ENCODE measurements at places on chromosomes 6 and 20.

- DNase-seq: no peak
Observed at GRCh38 chr6:11952316-11952715, 59.8 kb upstream of the HIVEP1 start.

GRCh38 chr6:7912736-7913517 is 2.3 kb upstream of the TXNDC5 start:
- DNase-seq: no peak

DNA sequence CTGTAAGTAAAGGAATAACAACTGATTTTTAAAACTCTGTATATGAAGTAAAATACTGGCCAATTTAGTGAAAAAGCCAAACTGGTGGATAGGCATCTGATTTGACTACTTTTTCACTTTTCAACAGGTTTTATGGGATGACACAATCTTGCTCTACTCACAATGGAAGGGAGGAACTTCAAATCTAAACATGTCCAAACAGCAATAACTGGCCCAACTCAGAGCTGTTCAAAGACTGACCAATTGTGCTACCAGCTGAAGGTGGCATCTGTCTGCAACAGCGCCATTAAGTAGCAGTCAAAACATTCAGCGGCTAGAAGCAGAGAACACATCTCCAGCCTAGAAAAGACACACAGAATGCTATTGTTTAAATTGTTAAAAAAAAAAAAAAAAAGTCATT is 44.6 kb downstream of the SESN1 start:
- DNase-seq: no peak

GRCh38 chr6:24666097-24666640 is 530 bp downstream of the TDP2 start:
- peak; percentile 44 for DNase-seq

- no peak for DNase-seq
Observed at GRCh38 chr6:130105996-130106704, 87.8 kb downstream of the L3MBTL3 start.

GRCh38 chr6:149942461-149942829 is 631 bp downstream of the ULBP2 start:
- no peak for DNase-seq

DNA sequence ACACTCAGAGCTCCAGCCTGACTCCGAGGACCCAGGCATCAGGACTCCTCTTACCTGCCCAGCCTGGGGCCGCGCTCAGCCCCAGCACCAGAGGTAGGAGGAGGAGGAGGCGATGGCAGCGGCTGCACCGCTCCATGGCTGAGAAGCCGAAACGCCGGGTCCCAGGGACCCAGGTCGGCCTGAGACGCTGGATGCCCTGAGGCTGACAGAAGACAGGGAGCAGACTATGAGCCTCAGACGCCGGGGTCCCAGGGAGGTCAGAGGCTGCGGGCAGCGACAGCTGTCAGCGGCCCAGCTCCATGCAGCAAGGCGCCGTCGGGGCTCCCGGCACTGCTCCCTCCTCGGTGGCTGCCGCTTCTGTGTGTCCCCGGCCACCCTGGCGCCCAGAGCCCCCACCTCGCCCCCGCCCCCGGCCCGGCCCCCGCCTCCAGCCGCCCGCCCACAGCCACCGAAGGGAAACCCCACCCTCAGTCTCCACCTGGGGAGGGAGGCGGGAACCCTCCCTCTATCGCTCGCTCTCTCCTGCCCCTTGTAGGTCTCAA is at the start of gene COL11A2:
COL11A2 (minus strand) TSS at position 363 of the 542 bp plus-strand sequence; CDS start at position 136, 227 bp downstream.
- peak; percentile 50 for DNase-seq

DNA sequence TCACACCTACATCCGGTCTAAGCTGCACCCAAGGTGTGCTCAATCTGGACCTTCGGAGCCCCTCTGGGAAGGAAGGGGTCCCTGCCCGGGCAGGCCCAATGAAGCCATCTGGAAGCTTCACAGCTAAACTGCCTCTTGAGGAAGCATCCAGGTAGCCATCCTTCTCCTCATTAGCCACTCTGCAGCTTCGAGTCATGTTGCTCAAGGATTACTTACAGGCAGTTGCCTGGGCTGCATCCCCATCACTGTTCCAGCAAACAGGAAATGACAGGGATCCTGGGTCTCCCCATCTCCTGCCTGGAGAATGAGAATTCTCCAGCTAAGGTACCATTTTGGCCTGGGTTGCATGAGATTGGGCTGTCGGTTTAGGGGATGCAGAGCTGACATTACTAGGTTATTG is 91.7 kb downstream of the ERMARD start:
- no peak for DNase-seq

DNA sequence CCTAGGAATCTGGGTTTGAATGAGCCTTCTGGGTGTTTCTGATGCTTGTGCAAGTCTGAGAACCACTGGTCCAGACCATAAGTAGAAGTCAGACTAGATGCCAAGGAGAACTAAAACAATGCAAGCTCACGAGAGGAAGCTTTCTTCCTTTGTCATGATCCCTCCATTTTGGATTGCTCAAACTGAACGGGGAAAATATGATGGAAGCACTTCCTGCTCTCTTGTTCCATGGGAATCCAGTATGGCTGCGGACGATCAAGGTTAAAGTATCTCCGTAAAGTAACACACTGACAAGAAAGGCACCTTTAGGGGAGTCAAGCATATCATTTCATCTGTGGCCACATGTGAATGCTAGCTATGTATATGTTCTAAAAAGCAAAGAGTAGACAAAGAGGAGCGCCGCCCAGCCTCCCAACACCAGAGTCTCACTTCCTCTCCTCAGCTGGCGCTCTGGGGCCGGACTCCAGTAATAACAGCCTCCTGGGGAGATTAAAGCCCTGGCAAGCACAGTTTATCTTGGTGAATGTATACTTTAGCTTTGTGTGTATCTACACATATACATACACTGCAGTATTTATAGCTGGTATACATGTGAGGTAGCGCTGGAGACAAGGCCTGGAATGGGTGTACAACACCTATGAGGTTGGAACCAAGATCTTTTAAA is 88.1 kb downstream of the FOXC1 start:
- no peak for DNase-seq

DNA sequence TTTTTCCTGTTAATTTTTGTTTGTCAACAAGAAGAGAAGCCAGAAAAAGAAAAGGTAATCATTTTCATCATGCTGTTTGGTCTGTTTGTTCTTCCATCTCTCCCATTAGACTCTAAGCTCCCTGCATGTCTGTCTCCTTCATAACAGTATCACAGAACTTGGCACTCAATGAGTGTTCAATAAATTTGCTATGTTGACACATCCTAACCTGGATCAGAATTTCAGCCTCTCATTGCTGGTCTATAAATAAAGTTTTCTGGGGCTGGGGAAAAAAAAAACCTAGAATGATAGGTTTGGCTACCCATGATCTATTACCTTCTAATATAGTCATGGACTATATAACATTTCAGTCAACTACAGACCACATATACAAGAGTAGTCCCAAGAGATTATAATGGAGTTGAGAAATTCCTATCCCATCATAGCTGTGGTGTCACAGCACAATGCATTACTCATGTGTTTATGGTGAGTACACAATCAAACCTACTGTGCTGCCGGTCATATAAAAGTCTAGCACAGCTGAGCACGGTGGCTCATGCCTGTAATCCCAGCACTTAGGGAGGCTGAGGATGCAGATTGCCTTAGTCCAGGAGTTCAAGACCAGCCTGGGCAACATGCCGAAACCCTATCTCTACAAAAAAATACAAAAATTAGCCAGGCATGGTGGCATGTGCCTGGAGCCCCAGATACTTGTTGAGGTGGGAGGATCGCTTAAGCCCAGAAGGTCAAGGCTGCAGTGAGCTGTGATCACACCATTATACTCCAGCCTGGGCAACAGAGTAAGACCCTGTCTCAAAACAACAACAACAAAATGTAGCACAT is 5.9 kb downstream of the NUDT3 start:
- DNase-seq: no peak

GRCh38 chr6:150456902-150457643 is 88.3 kb downstream of the IYD start:
- DNase-seq: no peak

- peak; percentile 70 for DNase-seq
Observed at GRCh38 chr6:37021356-37022129, 16.1 kb downstream of the FGD2 start.

GRCh38 chr6:17193106-17193775 is 87.9 kb upstream of the RBM24 start:
- DNase-seq: no peak

GRCh38 chr6:41278699-41279405 is 7.6 kb downstream of the TREM1 start:
- peak; percentile 80 for DNase-seq

- no peak for DNase-seq
Observed at GRCh38 chr20:33651562-33652048, 10.5 kb upstream of the C20orf144 start.

DNA sequence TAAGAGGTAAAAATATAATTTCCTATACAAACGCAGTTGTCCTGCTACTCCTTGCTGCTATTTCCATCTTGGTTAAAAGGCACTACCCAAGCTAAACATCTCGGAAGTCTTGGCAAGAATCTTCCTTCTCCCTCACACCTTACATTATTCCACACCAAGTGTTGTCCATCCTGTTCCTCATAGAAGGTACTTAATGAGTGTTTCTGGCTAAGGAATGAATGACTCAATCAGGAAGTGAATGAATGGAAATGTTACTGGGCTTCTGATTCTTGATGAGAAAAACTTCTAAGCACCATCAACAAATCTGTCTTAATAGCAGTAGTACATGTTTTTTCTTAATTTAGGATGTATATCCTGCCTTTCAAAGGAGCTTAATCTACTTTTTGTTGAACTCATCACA is 40.6 kb upstream of the RSPO3 start:
- no peak for DNase-seq

DNA sequence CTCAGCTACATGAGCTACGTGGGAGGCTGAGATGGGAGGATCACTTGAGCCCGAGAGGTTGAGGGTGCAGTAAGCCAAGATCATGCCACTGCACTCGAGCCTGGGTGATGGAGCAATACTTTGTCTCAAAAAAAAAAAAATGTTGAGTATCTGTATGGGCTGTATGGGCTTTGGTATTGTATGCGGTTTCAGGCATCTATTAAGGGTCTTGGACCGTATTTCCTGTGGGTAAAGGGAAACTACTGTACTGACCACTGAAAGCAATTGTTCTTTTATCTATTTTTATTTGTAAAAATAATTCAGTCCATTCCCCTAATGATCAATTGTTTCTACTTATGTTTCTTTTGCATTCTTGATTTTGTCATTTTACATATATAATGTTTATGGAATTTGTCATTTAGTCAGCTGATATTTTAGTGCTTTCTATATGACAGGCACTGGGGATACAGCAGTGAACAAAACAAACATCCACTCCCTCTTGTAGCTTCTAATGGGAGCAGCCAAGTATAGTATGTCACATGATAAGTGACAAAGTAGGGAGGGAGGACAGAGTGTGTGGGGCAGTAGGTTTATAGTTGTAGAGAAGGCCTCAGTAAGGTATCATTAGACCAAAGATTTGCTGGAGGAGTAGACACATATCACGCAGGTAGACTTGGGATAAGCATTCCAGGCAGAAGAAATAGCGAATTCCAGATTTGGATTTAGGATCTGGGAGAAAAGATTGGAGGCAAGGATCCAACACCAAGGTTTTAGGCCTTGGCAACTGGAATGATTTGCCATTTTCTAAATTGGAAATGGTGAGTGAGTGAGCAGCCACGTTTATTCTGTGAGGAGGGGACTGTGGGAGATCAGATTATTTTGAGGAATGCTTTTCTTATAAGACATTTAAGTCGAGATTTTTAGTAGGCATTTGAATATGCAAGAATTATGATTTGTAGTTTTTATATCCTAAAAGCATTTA is 6.0 kb downstream of the PCMT1 start:
- DNase-seq: no peak

DNA sequence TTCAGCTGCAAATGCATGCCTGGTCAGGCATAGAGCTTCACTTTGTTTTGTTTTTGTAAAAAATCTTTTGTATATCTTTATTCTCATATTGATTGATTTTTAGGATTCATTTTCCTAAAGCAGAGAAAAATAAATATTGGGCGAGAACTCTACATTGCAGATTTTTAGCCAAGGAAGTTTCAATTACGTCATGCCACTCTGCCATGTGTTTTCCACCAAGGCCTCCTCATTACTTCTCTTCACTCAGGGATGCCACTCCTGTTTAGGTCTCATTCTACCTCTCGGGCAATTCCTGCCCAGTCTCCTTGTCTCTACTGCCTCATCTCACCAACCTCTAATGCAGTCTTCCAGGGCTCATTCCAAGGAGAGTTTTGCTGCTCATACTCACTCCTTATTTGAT is 497.3 kb upstream of the SPTLC3 start:
- DNase-seq: no peak

DNA sequence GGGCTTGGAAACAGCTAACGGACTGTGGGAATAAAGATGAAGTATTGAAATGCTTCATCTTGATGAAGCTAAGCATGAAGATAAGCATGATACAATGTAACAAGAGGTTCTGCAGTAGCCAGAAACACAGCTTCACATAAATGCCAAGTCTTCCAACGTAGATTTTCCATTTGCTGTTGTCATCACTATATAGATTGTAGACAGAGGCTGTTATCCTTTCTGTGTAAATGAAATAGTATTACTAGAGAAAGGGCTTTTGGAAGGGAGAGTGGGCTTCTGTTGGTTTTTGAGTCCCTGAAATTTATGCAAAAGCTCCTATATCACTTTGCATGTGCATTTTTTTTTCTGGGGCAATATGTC is 649.0 kb downstream of the RNF144B start:
- DNase-seq: no peak

- DNase-seq: no peak
Observed at GRCh38 chr6:157152556-157152955, 170.8 kb downstream of the TMEM242 start.

GRCh38 chr20:41155261-41155660 is 17.9 kb downstream of the PLCG1 start:
- DNase-seq: no peak

DNA sequence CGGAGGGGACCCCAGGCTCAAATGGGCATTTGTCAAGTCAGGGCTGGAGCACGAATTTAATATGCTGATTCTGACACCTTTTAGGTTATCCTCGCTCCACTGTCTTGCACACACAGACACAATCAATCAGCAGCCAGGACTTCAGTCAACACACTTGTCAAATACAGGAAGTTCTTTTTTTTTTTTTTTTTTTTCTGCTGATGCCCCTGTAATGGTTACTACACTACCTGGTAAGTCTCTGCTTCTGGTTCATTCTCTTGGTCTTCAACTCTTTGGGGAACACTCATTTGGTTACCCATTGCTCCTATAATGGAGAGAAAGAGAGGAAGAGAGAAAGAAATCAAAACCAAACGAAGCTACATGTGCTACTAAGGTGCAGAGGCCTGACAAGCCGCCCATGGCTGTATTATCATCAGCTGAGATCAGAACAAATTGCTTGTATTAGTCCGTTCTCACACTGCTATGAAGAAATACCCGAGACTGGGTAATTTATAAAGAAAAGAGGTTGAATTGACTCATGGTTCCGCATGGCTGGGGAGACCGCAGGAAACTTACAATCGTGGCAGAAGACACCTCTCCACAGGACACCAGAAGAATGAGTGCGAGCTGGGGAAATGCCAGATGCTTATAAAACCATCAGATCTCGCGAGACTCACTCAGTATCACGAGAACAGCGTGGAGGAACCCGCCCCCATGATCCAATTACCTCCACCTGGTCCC is 11.8 kb downstream of the BCAS1 start:
- DNase-seq: no peak

DNA sequence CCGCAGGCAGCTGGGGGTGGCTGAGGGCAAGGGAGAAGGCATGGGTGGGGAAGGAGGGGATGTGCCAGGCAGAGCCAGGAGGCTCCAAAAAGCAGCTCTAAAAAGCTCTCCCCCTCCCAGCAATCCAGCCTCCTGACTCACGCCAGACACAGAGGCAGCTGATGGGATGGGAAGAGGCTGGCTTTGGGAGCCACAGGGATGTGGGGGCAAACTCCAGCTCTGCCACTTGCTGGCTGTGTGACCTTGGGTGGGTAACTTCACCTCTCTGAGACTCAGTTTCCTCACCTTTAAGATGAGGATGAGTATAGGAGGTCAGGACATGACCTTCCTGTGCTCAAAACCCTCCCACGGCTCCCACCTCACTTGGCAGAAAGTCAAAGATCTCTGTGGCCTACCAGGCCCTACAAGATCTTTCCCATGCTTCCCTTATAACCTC is 148.9 kb downstream of the CEBPB start:
- no peak for DNase-seq

All from WTC11 (cell line).